GM04504 (cell line): ENCODE measurements at places on chromosomes 2 and 18.
A peak's percentile ranks its signal among the peaks of the same experiment; 100 is the strongest.

DNA sequence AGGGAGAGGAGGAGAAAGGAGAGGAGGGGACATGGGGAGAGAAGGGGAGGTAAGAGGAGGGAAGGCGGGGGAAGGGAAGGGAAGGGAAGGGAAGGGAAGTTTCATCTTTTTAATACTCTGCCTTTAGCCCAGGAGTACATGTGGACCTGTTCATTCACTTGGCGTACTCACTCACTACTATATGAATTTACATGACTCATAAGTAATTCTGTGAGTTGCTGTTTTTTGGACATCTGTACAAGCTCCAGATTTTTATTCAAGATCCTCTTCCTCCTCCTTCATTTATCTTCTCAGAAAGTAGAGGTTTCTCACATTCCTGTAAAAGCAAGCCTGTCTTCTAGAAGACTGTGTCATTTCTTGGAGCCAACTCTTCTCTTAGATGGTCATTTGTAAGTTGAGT is 84.6 kb downstream of the RDH14 start:
- DNase-seq = no peak

DNA sequence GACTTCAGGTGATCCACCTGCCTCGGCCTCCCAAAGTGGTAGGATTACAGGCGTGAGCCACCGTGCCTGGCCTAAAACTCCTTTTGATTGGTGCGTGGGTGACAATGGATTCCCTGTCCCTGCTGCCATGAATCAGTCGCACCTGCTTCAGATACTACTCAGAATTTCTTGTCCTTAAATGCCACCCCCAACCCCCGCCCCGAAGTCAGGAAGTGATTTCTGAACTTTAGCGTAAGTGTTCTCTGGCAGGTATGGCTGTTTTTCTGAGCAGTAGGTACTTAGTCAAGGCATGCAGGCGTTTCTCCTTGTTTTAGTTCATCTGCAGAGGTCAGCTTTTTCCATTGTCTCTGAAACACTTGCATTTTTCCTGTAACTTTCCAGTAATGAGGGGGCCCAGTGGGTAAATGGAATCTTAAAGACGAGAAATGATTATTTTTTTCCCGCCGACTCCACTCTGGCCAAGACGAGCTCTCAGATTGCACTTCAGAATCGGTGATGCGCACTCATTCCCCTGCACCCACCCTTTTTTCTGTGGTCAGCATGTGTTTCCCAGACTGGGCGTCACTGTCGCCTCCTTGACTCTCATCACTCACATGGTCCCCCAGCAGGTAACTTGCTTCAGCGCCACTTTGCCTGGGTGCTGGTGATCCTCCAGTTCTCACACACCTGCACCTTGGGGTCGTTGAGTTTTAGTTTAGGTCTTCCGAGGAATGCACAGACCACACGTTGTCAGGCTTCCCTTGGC is 179.7 kb downstream of the GBX2 start:
- no peak for DNase-seq

- no peak for DNase-seq
Observed at GRCh38 chr2:102436323-102436722, 13.4 kb downstream of the IL18RAP start.

DNA sequence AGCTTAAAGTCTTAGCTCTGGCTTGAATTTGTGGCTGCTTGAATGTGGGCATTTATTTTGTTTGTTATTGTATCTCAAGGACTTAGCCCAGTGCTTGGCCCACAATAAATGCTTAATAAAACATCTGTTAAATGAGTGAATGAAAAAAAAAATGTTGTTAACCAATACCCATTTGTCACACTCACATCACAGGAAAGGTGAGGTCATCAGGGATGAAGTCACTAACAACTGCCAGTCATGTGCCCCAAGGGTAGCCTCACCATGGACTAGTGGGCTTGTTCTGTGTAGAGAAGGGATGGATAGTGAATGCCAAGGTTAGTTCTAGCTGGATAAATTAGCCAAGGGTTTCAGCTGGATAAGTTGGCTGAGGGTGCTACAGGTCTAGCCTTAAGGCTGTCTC is 3.0 kb downstream of the NRBP1 start:
- DNase-seq = no peak

- DNase-seq = no peak
Observed at GRCh38 chr2:10322973-10323372, 20.3 kb downstream of the HPCAL1 start.

DNA sequence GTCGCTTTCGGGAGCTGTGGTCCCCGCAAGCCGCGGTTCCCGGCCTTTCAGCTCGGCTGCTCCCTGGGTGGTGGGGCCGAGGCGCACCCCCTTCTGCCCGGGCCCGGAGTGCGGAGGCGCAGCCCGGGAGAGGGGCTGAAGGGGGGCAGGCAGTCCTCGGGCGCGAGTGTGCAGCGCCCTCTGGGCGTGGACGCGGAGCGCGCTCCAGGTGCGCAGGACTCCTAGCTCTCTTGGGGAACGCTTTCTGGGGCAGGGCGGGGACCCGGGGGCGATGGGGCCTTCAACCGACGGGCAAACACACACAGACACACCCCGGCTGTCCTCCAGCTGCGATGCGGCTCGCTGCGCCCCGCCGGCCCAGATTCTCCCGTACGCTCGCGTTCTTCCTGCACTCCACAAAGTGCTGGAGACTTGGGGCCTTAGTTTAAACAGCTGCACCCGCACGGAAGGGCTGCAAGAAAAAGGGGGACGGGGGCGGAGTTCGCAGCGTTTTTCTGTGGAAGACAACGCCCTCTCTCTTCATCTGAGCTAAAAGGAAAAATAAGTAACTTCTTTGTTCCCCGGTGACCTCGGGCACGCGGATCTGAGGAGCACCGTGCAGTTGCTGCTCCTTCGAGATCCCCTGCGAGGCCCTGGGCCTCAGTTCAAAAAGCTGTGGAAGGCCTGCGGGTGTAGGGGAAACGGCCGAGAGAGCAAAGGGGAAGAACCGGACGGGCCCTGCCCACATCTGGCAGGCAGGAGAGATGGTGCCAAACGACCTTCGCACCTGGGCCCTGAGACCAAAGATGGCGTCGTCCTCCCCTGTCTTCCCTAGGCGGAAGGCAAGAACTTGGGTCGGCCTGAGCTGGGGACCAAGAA is 593 bp upstream of the SDC1 start:
- no peak for DNase-seq

DNA sequence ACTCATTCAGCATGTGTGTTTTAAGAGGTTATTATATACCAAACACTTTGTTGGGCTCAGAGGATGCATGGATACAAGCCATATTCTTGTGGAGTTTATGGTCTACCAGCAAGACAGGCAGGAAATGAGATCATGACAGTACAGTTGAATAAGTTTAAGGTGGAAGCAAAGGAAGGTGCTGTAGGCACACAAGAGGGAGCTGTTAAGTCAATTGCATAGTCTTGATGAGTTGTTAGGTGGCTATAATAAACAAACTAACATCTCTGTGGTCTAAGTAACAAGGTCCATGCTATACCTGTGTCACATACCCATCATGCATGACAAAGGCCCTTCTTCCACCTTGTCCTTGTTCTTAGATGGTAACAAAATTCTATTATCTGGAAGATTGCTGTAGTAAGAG is 538.3 kb downstream of the CNTNAP5 start:
- no peak for DNase-seq

DNA sequence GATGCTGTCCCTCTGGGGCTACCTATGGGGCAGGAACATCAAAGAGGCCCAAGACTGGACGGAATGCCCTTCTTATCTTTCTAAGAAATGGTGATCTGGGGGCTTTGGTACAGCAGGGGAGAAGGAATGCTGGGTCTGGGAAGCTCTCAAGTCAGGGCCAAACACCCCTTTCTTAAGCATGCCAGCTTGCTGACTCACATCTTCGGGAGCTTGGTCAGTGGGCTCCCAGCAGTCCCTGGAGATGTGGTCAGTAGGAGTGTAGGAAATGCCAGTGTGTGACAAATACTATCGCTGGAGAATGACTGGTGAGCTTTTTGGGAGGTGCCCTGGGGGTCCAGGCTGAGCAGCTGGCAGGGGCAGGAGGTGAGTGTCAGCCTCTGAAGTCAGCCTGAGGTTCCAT is 105.0 kb upstream of the CDC42EP3 start:
- peak; percentile 60 for DNase-seq

DNA sequence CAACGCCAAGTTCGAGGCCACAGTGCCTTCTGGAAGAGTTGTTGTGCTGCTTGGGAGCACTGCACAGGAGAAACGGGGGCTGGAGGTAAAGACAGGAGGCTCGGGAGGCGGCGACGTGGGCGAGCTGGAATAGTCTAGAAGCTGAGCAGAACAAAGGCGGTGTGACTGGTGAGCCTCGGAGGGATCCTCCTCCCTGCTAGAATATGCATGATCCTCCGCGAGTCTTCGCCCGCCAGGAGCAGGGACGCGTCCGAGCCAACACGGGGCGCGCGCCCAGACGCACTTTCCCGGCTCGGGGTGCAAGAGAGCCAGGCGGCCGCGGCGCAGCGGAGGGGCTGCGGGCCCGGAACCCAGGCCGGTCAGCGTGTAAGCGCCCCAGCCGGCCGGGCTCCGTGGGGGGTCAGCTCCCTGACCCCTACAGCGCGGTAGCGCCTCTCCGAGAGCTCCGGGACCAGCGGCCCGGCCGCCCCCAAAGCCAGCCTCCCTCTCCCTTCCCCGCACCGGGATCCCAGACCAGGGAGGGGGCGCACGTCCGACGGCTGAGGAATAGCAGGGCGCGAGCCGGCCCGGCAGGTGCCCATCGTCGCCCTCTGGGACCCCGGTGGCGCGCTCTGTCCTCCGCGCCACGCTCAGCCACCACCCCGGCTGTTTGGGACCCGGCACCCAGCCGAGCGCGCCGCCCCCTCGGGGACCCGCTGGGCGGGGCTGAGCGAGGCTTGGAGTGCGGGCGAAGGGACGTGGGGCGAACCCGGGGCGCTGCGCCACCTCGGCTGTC is 62.5 kb downstream of the GNAL start:
- DNase-seq = no peak

DNA sequence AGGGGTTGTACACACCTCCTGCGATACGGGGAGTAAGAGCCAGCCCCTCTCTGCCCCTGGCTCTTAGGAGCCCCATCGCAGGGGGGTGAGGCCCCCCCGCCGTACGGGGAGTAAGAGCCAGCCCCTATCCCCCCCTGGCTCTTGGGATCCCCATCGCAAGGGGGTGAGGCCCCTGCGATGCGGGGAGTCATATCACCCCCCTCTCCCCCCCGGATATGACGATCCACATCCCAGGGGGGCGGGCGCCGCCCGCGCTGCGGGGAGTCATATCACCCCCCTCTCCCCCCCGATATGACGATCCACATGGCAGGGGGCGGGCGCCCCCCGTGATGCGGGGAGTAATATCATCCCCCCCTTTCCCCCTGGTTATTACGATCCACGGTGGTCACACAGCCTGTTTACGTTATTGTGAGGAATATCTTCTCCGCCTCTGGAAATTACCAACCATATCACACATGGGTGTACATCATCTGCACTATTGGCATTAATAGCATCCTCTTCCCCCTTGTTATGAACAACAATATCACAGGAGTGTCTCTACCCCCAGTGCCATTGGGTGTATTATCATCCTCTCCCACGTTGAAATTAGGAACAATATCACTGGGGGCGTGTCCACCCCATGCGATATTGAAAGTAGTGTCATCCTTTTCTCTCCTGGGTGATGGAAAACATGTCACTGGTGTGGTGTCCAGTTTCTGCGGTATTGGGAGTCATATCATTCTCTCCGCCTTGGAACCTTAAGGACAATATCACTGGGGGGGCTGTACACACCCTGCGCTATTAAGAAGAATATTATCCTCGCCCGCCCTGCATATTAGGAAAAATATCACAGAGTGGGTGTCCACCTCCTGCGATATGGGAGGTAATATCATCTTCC is 24.7 kb upstream of the NAGK start:
- no peak for DNase-seq

DNA sequence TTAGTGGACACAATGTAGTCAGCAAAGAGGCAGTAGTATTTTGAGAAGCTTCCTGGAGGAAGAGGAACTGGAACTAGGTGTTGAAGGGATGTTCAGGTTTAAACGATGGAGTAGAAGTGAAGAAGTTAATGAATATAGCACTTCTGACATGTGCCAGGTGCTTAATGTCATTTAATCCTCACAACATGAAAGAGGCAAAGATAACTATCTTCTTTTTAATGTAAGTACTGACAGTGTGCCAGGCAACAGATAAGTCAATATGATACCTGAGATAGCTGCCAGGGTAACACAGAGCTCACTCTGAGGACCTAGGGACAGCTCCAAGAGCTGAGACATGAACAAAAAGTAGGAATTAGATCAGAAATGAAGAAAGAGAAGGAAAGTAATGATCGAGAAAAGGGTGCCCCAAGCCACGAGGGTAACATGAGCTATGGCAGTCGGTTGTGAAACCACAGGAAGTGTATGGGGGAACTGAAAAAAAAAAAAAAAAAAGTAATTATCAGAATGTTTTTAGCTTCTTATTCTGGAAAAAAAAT is 140.7 kb downstream of the RNF144A start:
- DNase-seq = no peak

GRCh38 chr18:45363196-45363595 is 252.1 kb upstream of the SLC14A2 start:
- DNase-seq = no peak

DNA sequence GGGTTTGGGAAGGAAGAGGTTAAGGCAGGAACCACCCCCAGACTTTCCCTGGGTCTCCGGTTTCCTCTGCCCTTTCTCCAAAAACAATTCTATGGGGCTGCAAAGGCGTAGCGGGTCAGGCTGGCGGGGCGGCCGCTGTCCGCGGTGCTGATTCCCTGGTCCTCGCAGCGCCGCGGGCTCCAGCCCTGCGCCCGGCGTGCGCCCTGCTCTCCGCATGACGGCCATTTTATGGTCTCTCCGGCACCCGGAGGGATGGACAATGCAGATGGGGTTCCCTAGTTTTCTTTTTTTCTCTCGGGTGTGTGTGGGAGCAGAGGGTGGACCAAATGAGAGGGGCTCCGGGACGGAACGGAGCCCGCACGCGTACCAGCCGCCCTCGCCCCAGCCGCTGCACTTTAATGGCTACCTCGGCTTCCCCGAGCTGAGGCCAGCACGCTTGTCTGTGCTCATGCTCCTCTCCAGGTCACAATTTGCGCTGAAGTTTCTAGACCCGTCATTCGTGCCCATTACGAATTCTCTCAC is 1.6 kb downstream of the ST8SIA3 start:
- peak; percentile 7 for DNase-seq

DNA sequence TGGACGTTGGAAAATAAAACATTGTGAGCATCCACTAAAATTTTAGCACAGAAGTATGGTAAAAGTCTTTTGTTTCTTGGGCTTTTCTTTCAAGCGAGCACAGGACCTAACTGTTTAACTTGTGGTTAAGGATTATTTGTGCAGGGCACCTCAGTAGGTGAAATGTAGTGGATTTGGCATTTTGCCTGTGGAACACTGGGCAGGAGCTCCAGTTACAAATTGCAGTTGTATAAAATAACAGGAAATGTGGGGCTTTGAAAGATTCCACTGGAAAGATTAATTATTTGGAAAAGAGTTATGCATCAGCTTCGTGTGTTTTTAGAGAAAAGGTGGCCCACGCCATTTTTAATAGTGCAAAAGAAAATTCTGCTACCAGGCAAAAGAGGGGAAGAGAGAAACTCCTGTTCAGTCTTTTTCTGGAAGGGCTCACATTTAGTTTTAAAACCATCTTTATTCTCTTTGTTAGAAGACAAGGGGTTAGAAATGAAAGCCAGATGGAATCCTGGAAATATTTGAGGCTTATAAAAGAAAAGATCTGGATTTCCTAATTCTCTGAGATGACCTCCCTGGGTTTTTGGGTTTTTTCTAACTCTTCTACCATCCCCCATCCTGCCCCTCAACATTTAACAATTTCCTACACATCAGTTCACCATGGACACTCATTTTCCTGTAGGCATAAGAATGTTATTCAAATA is 144.3 kb upstream of the SERTAD2 start:
- DNase-seq = no peak

GRCh38 chr18:48073211-48073930 is 142.9 kb upstream of the SMAD2 start:
- DNase-seq = no peak

GRCh38 chr2:47728551-47728950 is 54.4 kb upstream of the MSH6 start:
- DNase-seq = no peak

GRCh38 chr2:222706616-222707015 is 35.2 kb downstream of the MOGAT1 start:
- DNase-seq = no peak
